ENCODE measurements at places on chromosomes 3 and 15. TPM values are rescaled to one million over a fixed set of nuclear protein-coding genes. Genes with fewer than 3 reads are reported as not detected.

DNA sequence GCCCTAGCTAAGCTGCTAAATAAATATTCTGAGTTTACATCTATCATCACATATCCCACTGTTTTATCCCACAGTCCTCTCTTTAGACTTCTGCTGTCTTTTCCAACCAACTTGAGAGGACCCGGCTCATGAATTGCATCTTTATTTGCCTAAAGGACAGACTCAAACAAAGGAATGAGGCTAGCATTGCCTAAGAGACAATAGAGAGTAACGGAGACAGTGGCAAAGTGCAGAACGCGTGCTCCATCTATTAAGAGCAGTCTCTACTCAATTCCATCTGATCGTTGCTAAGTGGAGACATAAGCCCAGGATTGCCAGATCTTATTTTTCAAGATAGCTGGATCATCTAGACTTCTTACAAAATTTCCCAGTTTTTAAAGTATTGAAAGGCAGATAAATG, 2.3 kb downstream of the ADAMTSL3 start:
- H3K27ac ChIP-seq = no peak overlapping the region
- DNase-seq = no peak
- peaks cover 30% of the 10 kb centered on the region for H3K27me3 ChIP-seq
- H3K4me3 ChIP-seq = no peak overlapping the region

GRCh38 chr3:37833302-37834186, 28.1 kb upstream of the CTDSPL start:
- peaks cover 6% of the 10 kb centered on the region for H3K27me3 ChIP-seq
- no peaks in the 10 kb centered on the region for H3K36me3 ChIP-seq
- no peaks in the 10 kb centered on the region for H3K4me1 ChIP-seq
- no peak overlapping the region for H3K27ac ChIP-seq
- DNase-seq = no peak
- H3K4me3 ChIP-seq = no peak overlapping the region

DNA sequence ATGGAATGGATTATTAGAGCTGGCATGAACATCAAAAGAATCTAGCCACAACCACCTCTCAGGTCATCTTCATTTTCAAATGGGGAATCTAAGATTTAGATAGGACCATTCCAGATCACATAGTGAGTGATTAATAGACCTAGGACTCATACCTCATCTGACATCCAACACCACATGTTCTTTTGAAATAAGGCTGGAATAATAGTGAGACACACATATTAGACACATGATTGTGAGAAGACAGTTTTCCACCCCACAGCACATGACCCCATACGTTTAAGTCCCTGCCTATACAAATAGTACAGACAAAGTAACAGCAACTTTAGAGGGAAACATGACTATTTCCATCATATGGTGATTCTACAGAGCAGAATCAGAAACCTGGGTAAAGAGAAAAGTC, 344.7 kb upstream of the TPRG1 start:
- H3K27me3 ChIP-seq = no peaks in the 10 kb centered on the region
- no peaks in the 10 kb centered on the region for H3K36me3 ChIP-seq
- H3K27ac ChIP-seq = no peak overlapping the region
- H3K4me1 ChIP-seq = no peaks in the 10 kb centered on the region

The ADCY5 gene
- not detected for total RNA-seq

DNA sequence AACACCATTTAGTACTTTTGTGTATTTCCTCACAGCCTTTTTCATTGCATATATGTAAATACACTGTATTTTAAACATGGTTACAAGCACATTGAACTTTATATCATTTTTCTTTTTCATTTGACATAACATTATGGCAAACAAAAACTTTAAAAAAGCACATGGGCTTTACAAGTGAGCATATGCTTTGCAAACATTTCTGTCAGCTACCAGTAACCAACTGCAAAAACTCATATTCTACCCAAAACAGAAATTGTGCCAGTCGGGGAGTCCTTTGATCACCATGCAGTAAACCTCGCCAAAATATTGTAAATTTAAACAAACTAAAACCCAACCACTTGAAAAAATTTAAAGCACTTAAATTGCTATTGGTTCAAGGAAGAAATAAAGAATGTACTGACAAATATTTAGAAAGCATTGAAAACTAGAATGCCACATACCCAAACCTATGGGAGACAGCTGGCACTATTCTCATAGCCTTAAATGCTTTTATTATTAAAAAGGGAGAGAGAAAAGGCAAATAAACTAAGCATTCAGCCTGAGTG, 24.4 kb downstream of the ZNF710 start:
- no peak overlapping the region for H3K4me3 ChIP-seq
- peaks cover 52% of the 10 kb centered on the region for H3K4me1 ChIP-seq
- no peak for DNase-seq
- H3K27ac ChIP-seq = no peak overlapping the region
- H3K36me3 ChIP-seq = no peaks in the 10 kb centered on the region
- no peaks in the 10 kb centered on the region for H3K27me3 ChIP-seq

GRCh38 chr3:156368189-156368588, 186.7 kb downstream of the SSR3 start:
- H3K36me3 ChIP-seq = no peaks in the 10 kb centered on the region
- H3K27me3 ChIP-seq = peaks cover 7% of the 10 kb centered on the region
- no peak overlapping the region for H3K4me3 ChIP-seq
- no peaks in the 10 kb centered on the region for H3K4me1 ChIP-seq
- DNase-seq = no peak

GRCh38 chr15:63240109-63240508, 37.3 kb upstream of the APH1B start:
- H3K27me3 ChIP-seq = no peaks in the 10 kb centered on the region
- H3K4me3 ChIP-seq = no peak overlapping the region
- peaks cover 72% of the 10 kb centered on the region for H3K4me1 ChIP-seq
- DNase-seq = no peak

The ARGFX gene
- not detected for total RNA-seq

The HMCES gene
- 62.2 TPM for total RNA-seq

DNA sequence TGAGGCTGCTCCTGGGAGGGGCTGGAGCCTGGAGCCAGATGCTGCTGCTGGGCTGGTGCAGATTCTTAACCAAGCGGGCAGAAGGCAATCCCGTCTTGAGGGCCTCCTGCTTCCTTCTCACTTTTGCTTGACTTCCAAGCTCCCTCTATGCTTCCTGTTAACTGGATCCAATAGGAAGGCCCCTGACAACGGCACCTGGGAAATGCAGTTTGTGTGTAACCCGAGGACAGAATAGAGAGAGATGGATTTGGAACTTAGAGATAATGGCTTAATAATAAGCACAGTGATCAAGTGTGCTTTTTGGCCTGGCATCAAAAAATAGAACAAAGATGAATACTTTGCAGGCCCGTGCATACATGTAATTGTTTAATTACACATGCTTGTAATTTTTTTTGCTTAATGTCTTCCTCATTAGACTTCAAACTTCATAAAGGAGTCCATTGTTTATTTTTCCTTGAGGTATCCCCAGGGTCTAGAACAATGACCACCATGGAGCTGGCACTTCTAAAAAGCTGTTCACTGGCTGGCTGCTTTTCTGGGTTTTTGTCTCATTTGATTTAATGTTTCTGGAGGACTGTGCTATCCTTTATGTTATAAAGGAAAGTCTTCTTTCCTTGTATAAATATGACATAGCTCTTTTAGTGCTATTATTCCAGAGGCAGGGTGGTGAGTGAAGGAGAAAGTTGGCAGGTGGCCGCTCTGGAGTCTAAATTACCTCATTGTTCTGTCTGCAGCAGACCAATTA, 63.3 kb upstream of the MITF start:
- no peak overlapping the region for H3K4me3 ChIP-seq
- no peaks in the 10 kb centered on the region for H3K4me1 ChIP-seq
- no peaks in the 10 kb centered on the region for H3K27me3 ChIP-seq

DNA sequence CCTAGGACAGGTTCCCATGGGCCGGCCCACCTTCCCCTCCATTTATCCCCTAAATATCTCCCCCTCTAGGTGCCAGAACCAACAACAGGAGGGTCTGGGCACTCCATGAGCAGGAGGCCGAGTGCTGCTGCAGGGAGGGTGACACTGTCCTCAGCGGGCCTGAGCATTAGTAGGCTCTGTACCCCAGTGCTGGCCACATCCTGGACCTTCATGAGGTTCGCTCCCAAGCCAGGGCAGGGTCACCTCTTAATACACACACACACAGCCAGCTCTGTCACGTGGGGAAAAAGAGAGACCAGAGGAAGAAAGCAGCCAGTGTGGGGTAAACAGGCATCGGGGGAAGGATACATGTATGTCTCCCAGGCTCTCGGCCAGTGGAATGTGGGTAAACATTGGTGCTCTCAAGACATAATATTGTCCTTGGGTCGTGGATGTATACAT, 27.9 kb upstream of the SEMA3F start:
- no peak for DNase-seq
- H3K27ac ChIP-seq = no peak overlapping the region
- H3K4me1 ChIP-seq = peaks cover 3% of the 10 kb centered on the region
- no peak overlapping the region for H3K4me3 ChIP-seq

DNA sequence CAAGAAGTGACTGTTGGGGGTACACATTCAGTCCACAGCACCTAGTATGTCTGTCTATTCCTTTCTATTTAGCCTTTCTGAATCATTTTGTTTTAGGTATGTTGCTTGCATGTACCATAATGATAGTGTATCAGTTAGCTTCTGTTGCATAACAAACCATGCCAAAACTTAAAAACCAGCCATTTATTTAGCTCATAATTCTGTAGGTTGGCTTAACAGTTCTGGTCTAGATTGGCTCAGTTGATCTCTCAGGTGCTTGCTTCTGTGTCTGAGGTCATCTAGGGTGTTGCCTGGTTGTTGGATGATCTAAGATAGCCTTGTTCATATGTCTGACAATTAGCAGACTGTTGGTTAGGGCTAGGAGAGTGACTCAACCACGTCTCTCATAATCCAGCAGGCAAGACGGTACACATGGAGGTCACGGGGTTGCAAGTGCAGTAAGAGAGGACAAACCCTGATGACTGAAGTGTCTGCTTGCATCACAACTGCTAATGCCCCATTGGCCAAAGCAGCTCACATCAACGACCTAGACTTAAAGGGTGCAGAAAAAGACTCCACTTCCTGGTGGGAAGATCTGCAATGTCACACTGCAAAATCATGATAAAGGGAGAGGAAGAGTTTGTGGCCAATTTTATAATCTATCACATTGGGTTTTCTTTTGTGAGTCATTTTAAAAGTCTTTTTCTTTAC, 6.8 kb upstream of the PDCD6IP start:
- peak overlapping the region; percentile 7 for H3K27ac ChIP-seq
- no peak overlapping the region for H3K4me3 ChIP-seq
- DNase-seq = no peak
- no peaks in the 10 kb centered on the region for H3K4me1 ChIP-seq
- no peaks in the 10 kb centered on the region for H3K36me3 ChIP-seq
- H3K27me3 ChIP-seq = peaks cover 4% of the 10 kb centered on the region

GRCh38 chr3:58018892-58019742, 10.9 kb downstream of the FLNB start:
- H3K4me1 ChIP-seq = peaks cover 54% of the 10 kb centered on the region
- peak overlapping the region; percentile 44 for H3K27ac ChIP-seq
- DNase-seq = no peak
- H3K36me3 ChIP-seq = no peaks in the 10 kb centered on the region
- no peaks in the 10 kb centered on the region for H3K27me3 ChIP-seq

DNA sequence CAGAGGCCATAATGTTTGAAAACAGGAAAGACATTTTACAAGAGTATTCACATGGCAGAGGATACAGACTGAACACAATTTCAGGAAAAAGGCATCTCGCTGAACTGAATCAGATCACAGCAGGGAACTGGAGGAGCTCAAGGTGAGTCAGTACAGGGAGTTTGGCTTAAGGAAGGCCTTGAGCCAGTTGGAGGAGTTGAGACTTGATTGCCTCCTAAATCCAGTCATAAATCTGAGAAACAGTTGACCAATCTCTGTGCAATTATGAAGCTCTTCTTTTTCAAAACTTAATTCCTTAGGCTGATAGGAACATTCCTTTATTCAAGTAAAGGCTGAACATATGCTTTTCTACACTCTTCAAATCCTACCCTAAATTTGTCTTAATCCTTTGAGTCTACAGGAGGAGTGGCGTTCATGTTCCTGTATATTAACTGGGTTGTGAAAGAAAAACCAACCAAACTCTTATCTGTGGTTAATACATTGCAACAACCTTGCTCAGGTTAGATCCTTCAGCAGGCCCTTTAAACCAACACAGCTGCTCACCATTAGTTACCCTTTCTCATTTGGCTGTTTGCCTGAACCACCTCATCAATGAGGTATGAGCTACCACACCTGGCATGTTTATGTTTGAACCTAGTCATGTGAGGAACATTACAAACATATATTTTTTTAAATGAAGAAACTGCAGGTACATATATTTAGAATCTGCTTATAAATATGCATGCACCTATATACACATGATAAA, 404.1 kb upstream of the ATP11B start:
- H3K36me3 ChIP-seq = no peaks in the 10 kb centered on the region
- no peak for DNase-seq
- H3K4me1 ChIP-seq = no peaks in the 10 kb centered on the region
- H3K4me3 ChIP-seq = no peak overlapping the region
- H3K27ac ChIP-seq = no peak overlapping the region

The DLG1 gene
- 86.5 TPM for total RNA-seq

Measured in naive thymus-derived CD8-positive, alpha-beta T cell (primary cell).